SW 1271 (cell line): ENCODE measurements at places on chromosomes 7 and 10.

DNA sequence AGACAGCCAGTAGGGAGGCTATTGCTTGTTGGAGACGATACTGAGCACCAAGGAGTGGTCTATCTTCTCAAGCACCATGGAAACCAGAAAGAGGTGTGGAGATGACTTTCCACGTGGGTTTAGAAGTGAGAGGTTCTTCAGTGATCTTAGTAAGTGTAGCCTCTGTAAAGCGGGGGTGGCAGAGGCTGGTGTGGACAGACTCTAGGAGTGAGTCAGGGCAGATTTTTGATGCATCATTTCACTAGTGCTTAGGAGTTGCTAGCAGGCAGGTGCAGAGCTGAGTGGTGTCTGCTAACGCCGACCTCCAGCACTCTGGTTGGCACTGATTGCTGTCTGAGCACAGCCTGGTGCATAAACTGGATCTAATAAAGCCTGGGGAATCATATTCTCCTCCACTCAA is 78.4 kb upstream of the ADO start:
- DNase-seq = no peak

- DNase-seq = no peak
Measured at GRCh38 chr7:53920011-53920410, 622.2 kb upstream of the VSTM2A start.

- DNase-seq = no peak
Measured at GRCh38 chr10:67476201-67476600, 219.8 kb downstream of the CTNNA3 start.

DNA sequence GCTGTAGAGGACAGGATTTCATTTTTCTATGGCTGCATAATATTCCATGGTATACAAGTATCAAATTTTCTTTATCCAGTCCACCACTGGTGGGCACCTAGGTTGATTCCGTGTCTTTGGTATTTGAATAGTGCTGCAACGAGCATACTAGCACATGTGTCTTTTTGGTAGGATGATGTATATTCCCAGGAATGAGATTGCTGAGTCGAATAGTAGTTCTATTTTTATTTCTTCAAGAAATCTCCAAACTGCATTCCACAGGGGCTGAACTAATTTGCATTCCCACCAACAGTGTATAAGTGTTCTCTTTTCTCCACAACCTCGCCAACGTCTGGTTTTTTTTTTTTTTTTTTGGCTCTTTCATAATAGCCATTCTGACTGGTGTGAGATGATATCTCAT is 550.0 kb downstream of the REEP3 start:
- no peak for DNase-seq

GRCh38 chr7:109545686-109546085 is 976.0 kb downstream of the DNAJB9 start:
- no peak for DNase-seq

GRCh38 chr10:49620841-49621378 is 7.1 kb downstream of the CHAT start:
- DNase-seq = no peak

DNA sequence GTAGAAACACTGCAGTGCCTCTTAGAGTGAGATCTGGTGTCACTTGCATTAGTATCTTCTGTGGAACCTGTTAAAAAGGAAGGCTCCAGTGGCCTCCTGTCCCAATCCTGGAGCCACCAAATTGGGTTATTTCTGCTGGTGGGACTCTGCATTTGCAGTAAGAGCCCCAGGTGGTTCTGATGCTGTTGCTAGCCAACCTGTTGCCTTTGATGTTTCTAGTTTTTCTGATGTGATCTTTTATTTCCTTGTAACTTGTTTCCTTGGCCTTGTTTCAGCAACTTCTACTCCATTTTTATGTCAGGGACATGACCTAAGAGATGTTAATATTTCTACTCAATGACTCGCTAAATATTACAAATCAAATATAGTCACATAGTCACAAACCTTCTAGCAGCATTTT is 12.5 kb upstream of the STN1 start:
- DNase-seq = no peak

DNA sequence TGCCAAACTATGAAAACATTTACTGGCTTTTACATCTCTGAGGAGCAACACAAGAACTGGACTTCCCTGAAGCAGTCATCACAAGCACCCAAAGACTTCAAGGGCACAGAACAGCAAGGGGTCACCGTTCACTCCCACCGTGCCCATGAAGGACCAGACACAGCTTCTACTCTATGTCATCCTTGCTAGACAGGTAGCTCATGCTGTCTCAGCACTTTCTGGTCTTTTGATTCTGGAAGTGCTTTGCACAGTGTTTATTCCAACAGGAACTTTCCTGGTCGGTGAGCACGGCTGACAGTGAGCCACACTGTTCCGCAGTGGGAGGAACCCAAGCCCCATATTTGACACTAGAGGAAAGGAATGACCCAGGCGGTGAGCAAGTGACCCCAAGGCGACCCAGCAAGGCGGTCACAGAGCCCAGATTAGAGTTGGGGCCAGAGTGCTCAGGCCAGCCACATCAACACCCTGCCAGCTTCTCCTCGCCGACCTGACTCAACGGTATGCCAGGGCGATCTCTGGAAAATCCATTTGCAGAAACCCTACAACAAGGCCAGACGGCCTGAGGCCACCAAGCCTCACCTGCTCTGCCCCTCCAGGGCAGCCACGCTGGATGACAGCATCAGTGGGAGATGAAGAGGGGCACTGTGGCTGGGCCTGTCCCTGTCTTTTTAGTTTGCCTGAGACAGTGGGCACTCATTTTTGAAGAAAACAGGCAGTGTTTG is 318.6 kb downstream of the TCERG1L start:
- no peak for DNase-seq

- no peak for DNase-seq
Measured at GRCh38 chr10:65762311-65762710, 1163.5 kb upstream of the LRRTM3 start.

DNA sequence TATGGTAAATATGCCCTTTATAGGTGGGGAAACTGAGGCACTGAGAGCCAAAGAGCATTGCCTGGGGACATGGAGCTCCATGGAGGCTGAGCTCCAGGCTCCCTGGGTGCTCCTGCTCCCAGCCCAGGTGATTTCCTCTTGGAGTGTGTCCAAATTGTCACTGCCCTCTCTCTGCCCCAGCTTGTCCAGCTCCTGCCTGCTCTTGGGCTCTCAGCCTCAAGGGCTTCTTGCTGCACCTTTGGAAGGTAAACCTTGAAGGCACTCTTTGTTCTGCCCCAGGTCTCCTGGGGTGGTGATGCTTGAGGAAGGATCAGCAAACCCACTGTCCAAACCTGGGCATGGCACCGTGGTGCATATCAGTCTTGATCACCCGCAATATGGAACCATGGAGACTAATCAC is 166.1 kb downstream of the RPS24 start:
- no peak for DNase-seq
